ENCODE measurements at places on chromosomes 2 and 18.

DNA sequence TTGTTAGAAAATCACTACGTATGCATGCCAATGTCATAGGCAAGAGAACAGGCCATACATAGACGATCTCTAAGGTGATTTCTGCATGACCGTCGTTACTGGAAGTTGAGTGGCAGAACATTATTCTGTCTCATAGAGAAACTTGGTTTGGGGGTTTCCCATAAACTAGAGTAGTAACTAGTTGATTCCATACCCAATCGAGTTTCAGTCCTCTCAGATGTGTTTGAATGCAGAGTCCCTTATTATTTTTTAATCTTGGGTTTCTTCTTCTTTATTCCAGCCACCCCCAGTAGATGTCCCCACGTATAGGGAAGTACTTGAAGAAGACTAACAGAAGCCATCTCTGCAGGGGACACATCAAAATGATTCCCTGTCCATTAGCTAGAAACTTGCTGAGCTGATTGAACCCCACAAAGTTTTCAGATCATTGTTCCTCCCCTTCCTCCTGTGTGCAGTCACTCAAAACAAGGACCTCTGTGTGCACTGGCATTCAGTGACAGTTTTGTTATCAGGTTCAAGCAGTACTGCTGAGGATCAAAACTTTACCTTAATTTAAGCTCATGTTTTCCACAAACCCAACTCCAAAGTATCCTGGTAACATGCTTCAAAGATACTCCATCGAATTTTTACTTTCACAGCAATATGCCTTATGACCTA is 68.4 kb upstream of the CDCA7 start:
- no peak overlapping the region for H3K4me3 ChIP-seq
- H3K36me3 ChIP-seq: no peaks in the 10 kb centered on the region
- no peaks in the 10 kb centered on the region for H3K4me1 ChIP-seq
- H3K27ac ChIP-seq: no peak overlapping the region
- no peak for DNase-seq

GRCh38 chr2:95158891-95159619 is 593 bp downstream of the ZNF514 start:
- H3K27ac ChIP-seq: peak overlapping the region; percentile 57
- peaks cover 14% of the 10 kb centered on the region for H3K4me1 ChIP-seq
- H3K27me3 ChIP-seq: no peaks in the 10 kb centered on the region
- DNase-seq: peak; percentile 7

DNA sequence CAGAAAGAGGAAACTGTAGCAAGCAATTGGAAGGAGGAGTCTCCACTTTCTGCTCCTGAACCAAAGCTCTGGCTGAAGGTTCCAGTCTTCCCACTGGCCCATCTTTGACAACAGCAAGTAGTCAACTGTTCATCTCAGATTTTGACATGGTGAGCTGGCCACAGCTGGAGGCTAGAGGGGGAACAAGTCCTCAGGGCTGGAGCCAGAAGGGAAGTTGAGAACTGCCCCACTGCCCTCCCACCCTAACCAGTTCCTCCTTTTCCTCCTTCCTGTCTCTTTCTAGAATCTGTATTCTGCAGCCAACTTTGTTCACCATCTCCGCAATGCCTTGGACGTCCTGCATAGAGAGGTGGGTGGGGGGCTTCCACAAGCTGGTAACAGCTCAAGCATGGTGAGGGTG is 105.8 kb downstream of the PLB1 start:
- peaks cover 17% of the 10 kb centered on the region for H3K4me1 ChIP-seq
- H3K27me3 ChIP-seq: no peaks in the 10 kb centered on the region
- DNase-seq: no peak
- H3K4me3 ChIP-seq: no peak overlapping the region

DNA sequence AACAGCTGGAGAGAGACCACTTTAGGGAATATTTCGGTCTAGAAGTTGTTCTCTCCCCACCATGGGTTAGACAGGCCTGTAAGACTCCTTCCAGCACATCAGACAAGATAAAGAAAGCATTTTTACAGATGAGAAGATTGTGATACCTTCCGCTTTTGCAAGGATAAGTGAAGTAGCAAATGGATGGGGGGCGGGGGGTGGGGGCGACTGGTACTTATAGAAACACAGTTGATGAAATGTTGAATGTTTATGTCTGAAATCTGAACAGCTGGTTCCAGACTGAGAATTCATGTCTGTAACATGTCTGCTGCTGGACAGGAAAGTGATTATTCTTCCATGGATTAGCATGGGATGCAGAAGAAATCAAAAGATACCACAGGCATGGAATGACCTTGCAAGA is 90.5 kb upstream of the FN1 start:
- H3K27me3 ChIP-seq: peaks cover 6% of the 10 kb centered on the region
- no peak for DNase-seq
- H3K27ac ChIP-seq: no peak overlapping the region
- H3K36me3 ChIP-seq: no peaks in the 10 kb centered on the region
- H3K4me3 ChIP-seq: no peak overlapping the region

- H3K4me1 ChIP-seq: no peaks in the 10 kb centered on the region
- H3K4me3 ChIP-seq: no peak overlapping the region
- H3K36me3 ChIP-seq: no peaks in the 10 kb centered on the region
- no peak for DNase-seq
These were observed 578.3 kb upstream of the TMEFF2 start for GRCh38 chr2:192773044-192773443.

DNA sequence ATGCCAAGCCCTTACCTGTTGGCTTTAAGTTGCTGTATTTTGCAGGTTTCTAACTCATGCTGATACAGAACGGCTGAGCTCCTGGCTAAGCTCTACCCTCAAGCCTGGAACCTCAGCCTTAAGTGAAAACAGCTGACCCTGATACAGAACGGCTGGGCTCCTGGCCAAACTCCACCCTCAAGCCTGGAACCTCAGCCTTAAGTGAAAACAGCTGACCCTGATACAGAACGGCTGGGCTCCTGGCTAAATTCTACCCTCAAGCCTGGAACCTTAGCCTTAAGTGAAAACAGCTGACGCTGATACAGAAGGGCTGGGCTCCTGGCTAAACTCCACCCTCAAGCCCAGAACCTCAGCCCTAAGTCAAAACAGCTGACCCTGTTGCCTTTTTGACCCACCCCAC is 17.6 kb upstream of the DNER start:
- no peaks in the 10 kb centered on the region for H3K4me1 ChIP-seq
- no peak for DNase-seq
- H3K4me3 ChIP-seq: no peak overlapping the region
- H3K27me3 ChIP-seq: peaks cover 13% of the 10 kb centered on the region
- H3K27ac ChIP-seq: no peak overlapping the region
- no peaks in the 10 kb centered on the region for H3K36me3 ChIP-seq

DNA sequence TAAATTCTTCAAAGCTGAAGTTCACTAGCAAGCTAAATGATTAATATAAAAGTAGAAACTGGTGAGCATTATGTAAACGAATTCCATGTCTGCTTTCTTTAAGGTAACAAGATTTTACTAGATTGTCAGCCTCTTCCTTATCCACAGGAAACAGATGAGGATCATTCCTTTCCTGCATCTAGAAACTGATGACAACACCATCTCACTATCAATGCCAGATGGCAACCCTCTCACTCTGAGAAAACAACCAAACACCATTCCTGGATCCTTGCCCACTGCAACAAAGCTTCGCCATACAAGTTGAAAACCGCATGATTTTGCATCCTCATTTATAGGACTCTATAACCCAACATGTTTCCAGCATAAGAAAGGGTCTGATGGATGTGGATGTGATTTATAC is 122.9 kb downstream of the ZNF521 start:
- no peak for DNase-seq
- no peak overlapping the region for H3K27ac ChIP-seq
- no peak overlapping the region for H3K4me3 ChIP-seq

DNA sequence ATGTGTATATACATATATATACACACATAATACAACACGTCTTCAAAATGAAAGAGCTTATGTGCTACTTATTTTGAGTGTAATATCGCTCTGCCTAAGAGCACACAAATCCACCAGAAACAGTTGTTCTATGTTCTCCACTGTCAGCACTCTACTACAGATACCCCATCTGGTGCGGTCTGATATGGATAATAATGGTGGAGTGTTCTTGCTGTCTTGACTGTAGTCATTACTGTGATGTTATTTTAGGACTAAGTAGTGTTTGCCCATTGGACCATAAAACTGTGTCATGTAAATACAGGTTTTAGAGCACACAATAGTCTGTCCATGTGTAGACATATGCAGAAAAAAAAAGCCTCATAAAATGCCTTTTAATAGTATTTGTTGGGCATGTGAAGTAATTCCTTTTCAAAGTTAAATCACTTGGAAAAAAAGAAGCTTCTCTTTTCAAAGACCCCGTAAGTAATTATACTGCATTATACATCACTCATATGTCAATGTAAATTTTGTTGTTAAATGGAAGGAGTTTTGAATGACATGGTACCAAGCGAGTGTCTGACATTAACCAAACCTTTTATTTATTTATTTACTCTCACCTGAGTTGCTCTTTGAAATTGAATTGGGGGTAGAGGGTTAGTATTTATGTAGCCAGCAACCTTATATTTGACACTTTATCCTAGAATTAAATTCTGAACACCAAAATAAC is 1249.2 kb upstream of the ZEB2 start:
- H3K27me3 ChIP-seq: no peaks in the 10 kb centered on the region

GRCh38 chr2:23499439-23499838 is 114.5 kb downstream of the KLHL29 start:
- no peak for DNase-seq
- peaks cover 4% of the 10 kb centered on the region for H3K4me1 ChIP-seq
- no peak overlapping the region for H3K27ac ChIP-seq
- no peak overlapping the region for H3K4me3 ChIP-seq

DNA sequence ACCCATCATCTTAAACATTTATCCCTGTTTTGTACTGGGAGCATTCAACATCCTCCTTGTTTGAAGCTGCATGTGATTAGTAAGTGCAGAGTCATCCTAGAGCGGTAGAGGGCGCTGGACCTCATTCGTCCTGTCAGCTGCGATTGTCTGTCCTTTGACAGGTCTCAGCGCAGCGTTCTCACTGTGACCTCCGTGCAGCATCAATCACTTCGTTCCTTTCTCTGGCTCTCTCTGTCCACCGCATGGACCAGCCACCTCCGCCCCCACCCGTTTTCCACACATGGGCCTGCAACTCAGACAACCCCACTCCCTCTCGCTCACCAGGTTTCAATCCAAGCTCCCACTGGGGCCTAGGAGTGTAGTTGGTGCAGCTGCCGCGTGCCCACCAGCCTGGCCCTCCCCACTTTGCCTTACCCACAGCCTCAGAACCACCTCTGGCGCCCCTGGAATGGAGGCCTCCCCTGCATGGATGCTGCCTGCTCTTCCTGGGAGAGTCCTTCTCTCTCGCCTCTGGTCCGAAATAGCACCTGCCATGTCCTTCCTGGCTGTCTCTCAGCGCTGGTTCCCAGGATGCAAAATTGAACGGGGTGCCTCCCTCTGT is 90.5 kb downstream of the NDUFA10 start:
- H3K36me3 ChIP-seq: no peaks in the 10 kb centered on the region
- peak overlapping the region; percentile 17 for H3K4me3 ChIP-seq
- no peak overlapping the region for H3K27ac ChIP-seq
- peaks cover 9% of the 10 kb centered on the region for H3K27me3 ChIP-seq
- H3K4me1 ChIP-seq: peaks cover 14% of the 10 kb centered on the region

DNA sequence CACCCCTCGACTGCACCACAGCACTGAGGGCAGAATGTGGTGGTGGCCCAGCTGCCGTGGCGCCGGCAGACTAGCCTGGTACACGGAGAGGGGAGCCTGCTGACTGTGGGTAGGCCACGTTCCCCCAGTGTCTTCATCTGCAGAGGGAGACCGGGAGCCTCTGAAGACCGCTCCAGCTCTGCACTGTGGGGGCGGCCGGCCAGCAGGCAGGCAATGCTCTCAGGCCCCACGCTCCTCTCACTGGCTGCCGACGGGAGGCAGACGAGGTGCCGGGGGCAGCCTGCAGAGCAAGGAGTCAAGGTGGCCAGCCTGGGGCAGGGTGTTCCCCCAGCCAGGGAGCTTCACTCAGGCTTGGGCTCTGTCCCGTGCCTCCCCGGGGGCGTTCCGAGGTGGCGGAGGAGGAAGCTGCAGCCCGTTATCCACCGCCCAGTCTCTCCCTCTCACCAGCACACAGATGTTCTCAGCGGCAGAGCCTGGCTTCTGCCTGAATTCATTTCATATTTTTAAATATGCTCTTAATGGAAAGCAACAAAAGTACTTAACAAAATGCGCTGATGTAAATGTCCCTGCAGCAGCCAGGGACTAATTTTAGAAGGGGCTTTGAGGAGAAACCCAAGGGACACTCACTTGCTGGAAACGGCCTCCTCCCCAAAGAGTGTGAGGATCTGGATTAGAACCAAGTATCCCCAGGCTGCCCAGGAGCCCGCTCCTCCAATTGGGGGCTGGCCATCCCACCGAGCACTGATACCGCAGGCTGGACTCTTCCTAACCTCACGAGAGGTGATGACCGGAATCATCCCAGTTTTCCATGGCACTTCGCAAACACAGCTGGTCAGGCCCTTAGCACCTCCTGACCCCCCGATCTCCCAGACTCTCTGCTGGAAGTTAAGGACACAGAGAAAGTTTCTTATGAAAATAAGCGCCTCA is 87.8 kb downstream of the HDAC4 start:
- H3K4me1 ChIP-seq: peaks cover 22% of the 10 kb centered on the region
- no peak overlapping the region for H3K4me3 ChIP-seq
- no peak for DNase-seq
- H3K27me3 ChIP-seq: no peaks in the 10 kb centered on the region
- H3K36me3 ChIP-seq: peaks cover 20% of the 10 kb centered on the region

DNA sequence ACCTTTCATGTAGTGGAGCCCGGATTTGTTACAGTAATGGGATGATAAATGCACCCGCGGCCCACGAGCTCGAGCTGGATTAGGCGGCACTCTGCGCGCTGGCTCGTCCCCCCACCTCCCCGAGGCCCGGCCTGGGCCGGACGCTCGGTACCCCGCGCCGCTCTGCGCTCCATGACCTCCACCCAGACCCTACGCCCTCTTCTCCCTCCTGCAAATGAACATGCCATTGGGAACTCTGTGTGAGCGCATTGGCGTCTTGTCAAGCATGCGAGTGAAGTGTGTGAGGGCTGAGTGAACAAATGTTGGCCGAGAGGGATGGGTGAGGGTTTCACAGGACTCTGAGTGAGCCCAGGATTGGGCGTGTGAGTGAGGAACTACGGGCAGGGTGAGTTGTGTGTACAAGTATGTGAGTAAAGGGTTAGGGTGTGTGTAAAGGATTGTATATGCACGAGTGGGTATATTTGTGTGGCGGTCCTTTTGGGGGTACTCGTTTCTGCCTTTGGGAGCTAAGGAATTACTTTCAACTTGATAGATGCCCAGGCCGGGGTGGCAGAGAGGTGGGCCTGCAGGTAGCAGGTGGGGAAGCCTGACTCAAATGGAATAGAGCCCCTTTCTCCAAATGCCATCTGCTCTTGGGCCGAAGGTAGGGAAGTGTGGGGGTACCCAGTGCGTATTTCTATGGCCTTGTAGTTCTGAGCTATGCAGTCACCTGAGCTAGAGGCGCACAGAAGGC is 2.9 kb upstream of the EN1 start:
- no peaks in the 10 kb centered on the region for H3K36me3 ChIP-seq
- H3K4me1 ChIP-seq: peaks cover 8% of the 10 kb centered on the region
- H3K4me3 ChIP-seq: peak overlapping the region; percentile 63
- H3K27me3 ChIP-seq: peaks cover 62% of the 10 kb centered on the region

GRCh38 chr2:174493549-174494331 is 6.9 kb upstream of the GPR155 start:
- peak overlapping the region; percentile 98 for H3K27ac ChIP-seq
- DNase-seq: no peak
- no peaks in the 10 kb centered on the region for H3K36me3 ChIP-seq
- H3K4me1 ChIP-seq: peaks cover 30% of the 10 kb centered on the region

GRCh38 chr18:74501386-74501785 is 5.2 kb downstream of the CNDP2 start:
- H3K27me3 ChIP-seq: no peaks in the 10 kb centered on the region
- H3K27ac ChIP-seq: peak overlapping the region; percentile 98
- H3K36me3 ChIP-seq: peaks cover 17% of the 10 kb centered on the region
- H3K4me3 ChIP-seq: peak overlapping the region; percentile 93

- no peak overlapping the region for H3K4me3 ChIP-seq
- H3K4me1 ChIP-seq: no peaks in the 10 kb centered on the region
- no peaks in the 10 kb centered on the region for H3K36me3 ChIP-seq
- no peak for DNase-seq
- H3K27ac ChIP-seq: no peak overlapping the region
- H3K27me3 ChIP-seq: peaks cover 5% of the 10 kb centered on the region
These were observed 431.3 kb upstream of the SPRED2 start for GRCh38 chr2:65863713-65864112.
